ENCODE measurements at places on chromosomes 1 and 21. TPM values are rescaled to one million over a fixed set of nuclear protein-coding genes. Genes with fewer than 3 reads are reported as not detected.

Gene BEND5
- total RNA-seq = 2.3 TPM

Gene RYR2
- not detected for total RNA-seq

Gene LRRIQ3
- total RNA-seq = 0.39 TPM

Gene SCYL3
- total RNA-seq = 17.7 TPM

Gene CRNN
- total RNA-seq = not detected

Gene ZMYND12
- not detected for total RNA-seq

Data from T-helper 1 cell treated with Interleukin-12 subunit alpha and Interleukin-12 subunit beta and Interleukin-4 antibody, amounts not matched to agents 30 ng/mL and 1 ng/mL, for 36 hours (primary cell).